ENCODE measurements at places on chromosomes 4 and X.

GRCh38 chr4:10893395-10893794 is 208.8 kb upstream of the CLNK start:
- H3K4me1 ChIP-seq = no peaks in the 10 kb centered on the region
- no peaks in the 10 kb centered on the region for H3K27me3 ChIP-seq
- no peak for ATAC-seq
- no peak overlapping the region for H3K4me3 ChIP-seq

- no peak overlapping the region for H3K4me3 ChIP-seq
- peak overlapping the region; percentile 16 for H3K27ac ChIP-seq
- peaks cover 5% of the 10 kb centered on the region for H3K4me1 ChIP-seq
- no peaks in the 10 kb centered on the region for H3K27me3 ChIP-seq
- peak; percentile 50 for ATAC-seq
Observed at GRCh38 chr4:159298502-159298901, 195.6 kb downstream of the RAPGEF2 start.

GRCh38 chr4:72701987-72702819 is 133.2 kb upstream of the ADAMTS3 start:
- no peaks in the 10 kb centered on the region for H3K36me3 ChIP-seq
- H3K27ac ChIP-seq = peak overlapping the region; percentile 43
- H3K27me3 ChIP-seq = peaks cover 6% of the 10 kb centered on the region
- ATAC-seq = no peak
- no peaks in the 10 kb centered on the region for H3K4me1 ChIP-seq

DNA sequence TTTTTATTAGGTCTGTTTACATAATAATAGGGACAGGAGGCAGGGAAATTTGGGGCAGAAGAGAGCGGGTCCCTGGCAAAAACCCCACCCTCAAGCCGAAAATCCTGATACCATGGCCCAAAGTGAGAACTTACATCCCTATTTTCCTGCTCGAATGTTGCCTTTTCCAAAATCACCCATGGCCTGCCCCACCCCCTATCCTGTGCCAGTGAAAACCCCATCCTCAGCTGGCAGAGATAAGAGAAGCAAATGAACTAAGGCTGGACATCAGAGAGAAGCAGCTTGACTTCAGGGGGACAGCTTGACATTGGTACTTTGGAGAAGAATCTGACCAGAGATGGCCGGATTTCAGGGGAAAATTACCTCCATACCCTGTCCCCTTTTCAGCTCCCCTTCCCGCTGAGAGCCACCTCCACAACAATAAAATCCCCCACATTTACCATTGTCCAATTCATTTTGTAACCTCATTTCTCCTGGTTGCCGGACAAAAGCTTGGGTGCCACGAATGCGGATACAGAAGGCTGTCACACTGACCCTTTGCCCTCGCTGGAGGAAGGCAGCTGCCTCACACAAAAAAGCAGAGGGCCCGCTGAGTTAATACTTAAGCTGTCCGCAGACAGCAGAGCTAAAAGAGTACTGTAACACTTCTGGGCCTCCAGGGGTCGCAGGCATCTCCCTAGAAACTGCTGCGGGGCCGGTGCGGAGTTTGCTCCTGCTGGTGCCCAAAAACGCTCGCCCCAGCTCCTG is 196.2 kb downstream of the SNCA start:
- no peaks in the 10 kb centered on the region for H3K4me1 ChIP-seq
- no peak overlapping the region for H3K27ac ChIP-seq
- no peak overlapping the region for H3K4me3 ChIP-seq

- H3K36me3 ChIP-seq = peaks cover 6% of the 10 kb centered on the region
- H3K4me1 ChIP-seq = no peaks in the 10 kb centered on the region
- H3K27ac ChIP-seq = peak overlapping the region; percentile 21
- H3K4me3 ChIP-seq = no peak overlapping the region
- ATAC-seq = no peak
Observed at GRCh38 chr4:103137446-103137827, 37.8 kb upstream of the BDH2 start.

- no peaks in the 10 kb centered on the region for H3K36me3 ChIP-seq
- H3K4me1 ChIP-seq = no peaks in the 10 kb centered on the region
- H3K27ac ChIP-seq = peak overlapping the region; percentile 10
- H3K27me3 ChIP-seq = peaks cover 36% of the 10 kb centered on the region
Observed at GRCh38 chr4:53688186-53688790, 97.0 kb upstream of the LNX1 start.

- H3K36me3 ChIP-seq = no peaks in the 10 kb centered on the region
- no peaks in the 10 kb centered on the region for H3K27me3 ChIP-seq
- no peak overlapping the region for H3K27ac ChIP-seq
- ATAC-seq = no peak
- peaks cover 19% of the 10 kb centered on the region for H3K4me1 ChIP-seq
- H3K4me3 ChIP-seq = no peak overlapping the region
Observed at GRCh38 chrX:41935832-41936231, 12.5 kb upstream of the CASK start.

DNA sequence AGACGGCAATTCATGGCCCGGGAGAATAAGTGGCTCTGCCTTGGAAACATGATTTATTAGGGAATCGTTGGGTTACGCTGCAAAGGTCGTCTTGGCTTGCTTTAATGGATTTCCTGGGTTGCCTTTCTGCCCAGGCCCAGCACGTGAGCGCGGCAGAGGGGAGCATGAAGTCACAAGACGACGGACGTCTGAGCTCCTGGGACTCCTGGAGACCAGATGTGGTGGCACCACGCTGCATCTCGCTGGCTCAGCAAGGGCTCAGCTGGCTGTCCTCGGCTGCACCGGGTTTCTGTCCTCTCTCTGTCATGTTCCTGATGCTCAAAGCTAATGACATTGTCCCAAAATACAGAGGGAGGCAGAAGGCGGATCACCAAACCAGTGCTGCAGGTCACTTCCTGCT is 61.2 kb downstream of the C4orf50 start:
- no peaks in the 10 kb centered on the region for H3K36me3 ChIP-seq
- H3K27me3 ChIP-seq = no peaks in the 10 kb centered on the region
- no peaks in the 10 kb centered on the region for H3K4me1 ChIP-seq

DNA sequence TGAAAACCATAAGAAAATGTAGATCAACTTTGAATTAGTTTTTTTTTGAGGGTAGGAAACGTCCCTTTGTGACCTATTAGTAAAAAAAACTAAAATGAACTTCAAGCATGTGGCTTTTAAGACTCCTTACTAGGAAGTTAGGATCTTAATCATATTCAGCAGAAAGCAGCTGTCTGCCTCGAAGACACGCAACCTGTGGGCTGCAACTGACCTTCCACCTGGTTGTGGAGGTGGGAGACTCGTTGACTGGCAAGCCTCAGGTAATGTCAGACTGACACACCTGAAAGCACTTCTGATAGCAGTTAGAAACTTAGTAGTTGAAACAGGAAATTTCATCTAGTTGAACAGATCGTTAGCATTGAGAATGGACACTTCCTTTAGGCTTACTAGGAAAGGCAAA is 37.4 kb downstream of the CCNG2 start:
- peaks cover 5% of the 10 kb centered on the region for H3K4me1 ChIP-seq
- H3K27me3 ChIP-seq = no peaks in the 10 kb centered on the region
- no peak for ATAC-seq
- H3K27ac ChIP-seq = no peak overlapping the region
- peak overlapping the region; percentile 80 for H3K4me3 ChIP-seq

DNA sequence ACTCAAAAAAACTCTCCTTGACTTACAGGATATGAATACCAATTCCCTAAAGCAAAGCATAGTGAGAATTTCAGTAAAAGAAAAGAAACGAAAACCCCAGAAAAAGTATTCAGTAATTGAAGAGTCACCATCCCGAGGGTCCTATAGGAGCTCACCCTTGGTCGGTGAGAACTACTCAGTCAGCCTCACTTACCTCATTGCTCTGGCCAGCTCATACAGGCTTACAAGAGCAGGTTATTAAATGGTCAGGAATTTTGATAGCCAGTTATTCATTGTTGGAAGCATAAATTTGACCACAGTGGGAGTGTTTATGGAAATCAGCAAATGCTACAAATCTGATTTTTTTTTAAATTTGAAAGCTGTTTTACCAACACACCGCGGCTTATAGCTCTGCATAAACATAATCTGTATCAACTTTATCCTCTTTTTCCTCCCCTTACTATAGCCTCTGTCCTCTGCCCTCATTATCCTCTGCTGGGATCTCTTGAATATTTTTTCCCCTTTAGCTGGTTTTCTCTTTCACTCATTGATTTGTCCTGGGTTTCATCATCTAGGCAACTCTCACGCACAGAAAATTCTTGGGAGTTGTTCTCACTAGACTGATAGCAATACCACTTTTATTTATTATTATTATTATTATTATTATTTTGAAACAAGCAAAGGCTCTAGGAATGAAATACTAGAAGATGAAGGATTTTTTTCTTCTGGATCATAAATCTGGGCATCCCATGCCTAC is 11.0 kb upstream of the CXCL2 start:
- no peak for ATAC-seq
- H3K27me3 ChIP-seq = peaks cover 7% of the 10 kb centered on the region
- no peak overlapping the region for H3K27ac ChIP-seq
- H3K4me1 ChIP-seq = no peaks in the 10 kb centered on the region
- H3K36me3 ChIP-seq = no peaks in the 10 kb centered on the region

GRCh38 chr4:78372355-78372988 is 179.1 kb upstream of the ANXA3 start:
- H3K4me1 ChIP-seq = no peaks in the 10 kb centered on the region
- no peaks in the 10 kb centered on the region for H3K36me3 ChIP-seq
- no peak overlapping the region for H3K4me3 ChIP-seq
- no peak for ATAC-seq
- no peak overlapping the region for H3K27ac ChIP-seq
- H3K27me3 ChIP-seq = peaks cover 10% of the 10 kb centered on the region
